Fibroblast of lung (primary cell): ENCODE measurements at places on chromosomes 3 and 15. TPM values are rescaled to one million over a fixed set of nuclear protein-coding genes. Genes with fewer than 3 reads are reported as not detected.

The LEKR1 gene
- 0.26 and 1.3 TPM in 2 replicates for total RNA-seq

The GOLGA6L22 gene
- not detected in 2 replicates for total RNA-seq

The CILP gene
- 0.17 and 0.26 TPM in 2 replicates for total RNA-seq

The TERB2 gene
- total RNA-seq, result not detected in 2 replicates

The C3orf20 gene
- total RNA-seq, result not detected in 2 replicates

The KCNMB2 gene
- total RNA-seq, result 0.17 and 0.26 TPM in 2 replicates

The SH2D7 gene
- total RNA-seq, result not detected in 2 replicates

The LRRN1 gene
- total RNA-seq, result 0.26 and 0.33 TPM in 2 replicates
